H9 (cell line): ENCODE measurements at places on chromosomes 13 and 19.

DNA sequence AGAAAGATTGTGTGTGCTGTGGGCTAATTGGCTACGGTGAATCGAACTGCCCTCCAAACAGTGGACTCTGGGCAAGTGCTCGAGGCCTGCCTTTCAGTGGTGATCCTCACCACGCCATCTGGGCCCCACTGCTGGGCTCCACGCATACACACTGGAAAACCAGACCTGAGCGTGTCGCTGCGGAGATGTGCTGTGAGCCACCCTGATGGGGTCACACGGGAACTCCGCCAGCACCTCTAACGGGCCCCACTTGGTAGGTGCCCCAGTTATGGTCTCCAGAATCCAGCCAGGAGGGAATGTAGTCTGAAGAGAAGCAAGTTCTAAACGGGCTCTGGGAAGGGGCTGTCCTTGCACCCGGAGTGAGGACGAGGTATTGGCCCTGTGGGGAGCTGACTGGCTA lies 39.3 kb downstream of the C13orf46 start:
- no peak for DNase-seq

- no peak for DNase-seq
Measured at GRCh38 chr19:58361900-58362271, 665 bp downstream of the ZNF497 start.

- peak; percentile 87 for DNase-seq
Measured at GRCh38 chr19:46049597-46049996, 8.8 kb upstream of the IGFL4 start.

DNA sequence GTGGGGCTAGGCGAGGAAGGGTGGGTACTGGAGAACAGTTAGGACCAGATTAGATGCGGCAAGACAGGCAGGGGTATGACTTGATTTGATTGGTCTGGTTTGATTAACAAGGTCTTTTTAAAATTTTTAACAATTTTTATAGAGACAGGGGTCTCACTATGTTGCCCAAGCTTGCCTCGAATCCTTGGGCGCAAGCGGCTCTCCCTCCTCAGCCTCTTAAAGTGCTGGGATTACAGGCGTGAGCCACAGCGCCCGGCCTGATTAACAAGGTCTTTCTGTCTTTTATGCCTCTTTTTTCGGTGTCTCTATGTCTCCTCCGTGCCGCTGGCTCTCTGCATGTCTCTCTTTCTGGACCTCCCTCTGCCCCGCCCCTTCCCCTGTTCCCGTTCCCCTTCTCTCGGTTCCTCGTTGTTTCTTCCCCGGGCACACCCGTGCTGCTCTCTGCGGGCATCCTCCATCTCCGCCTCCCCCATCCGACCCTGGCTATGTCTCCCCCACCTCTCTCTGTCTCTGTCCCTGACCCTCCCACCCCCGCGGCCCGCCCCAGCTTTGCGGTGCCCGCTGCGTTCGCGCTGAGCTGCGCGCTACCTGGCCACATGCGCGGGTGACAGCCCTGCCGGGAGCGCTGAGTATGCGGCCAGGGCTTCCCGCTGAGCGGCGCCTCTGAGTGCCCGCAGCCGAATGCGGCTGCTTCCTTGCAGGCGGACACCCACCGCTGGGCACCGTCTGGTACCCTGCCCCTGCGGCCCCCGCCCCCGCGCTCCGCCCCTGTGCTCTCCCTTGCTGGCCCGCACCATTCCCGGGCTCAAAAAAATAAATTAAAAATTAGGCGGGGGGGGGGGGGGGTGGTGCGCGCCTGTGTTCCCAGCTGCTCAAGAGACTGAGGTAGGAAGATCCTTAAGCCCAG lies 8.1 kb upstream of the SDHAF1 start:
- peak; percentile 76 for DNase-seq

DNA sequence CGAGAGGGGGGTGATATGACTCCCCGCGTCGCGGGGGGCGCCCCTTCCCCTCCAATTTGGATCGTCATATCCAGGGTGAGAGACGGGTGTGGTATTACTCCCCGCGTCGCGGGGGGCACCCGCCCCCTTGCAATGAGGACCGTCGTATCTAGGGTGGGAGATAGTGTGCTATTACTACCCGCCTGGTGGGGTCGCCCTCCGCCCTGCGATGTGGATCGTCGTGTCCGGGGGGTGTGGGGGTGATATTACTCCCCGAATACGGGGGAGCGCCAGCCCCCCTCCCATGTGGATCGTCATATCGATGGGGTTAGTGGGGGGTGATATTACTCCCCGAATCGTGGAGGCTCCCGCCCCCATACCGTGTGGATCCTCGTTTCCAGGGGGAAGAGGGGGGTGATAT lies 29.2 kb upstream of the RGCC start:
- DNase-seq: peak; percentile 40

DNA sequence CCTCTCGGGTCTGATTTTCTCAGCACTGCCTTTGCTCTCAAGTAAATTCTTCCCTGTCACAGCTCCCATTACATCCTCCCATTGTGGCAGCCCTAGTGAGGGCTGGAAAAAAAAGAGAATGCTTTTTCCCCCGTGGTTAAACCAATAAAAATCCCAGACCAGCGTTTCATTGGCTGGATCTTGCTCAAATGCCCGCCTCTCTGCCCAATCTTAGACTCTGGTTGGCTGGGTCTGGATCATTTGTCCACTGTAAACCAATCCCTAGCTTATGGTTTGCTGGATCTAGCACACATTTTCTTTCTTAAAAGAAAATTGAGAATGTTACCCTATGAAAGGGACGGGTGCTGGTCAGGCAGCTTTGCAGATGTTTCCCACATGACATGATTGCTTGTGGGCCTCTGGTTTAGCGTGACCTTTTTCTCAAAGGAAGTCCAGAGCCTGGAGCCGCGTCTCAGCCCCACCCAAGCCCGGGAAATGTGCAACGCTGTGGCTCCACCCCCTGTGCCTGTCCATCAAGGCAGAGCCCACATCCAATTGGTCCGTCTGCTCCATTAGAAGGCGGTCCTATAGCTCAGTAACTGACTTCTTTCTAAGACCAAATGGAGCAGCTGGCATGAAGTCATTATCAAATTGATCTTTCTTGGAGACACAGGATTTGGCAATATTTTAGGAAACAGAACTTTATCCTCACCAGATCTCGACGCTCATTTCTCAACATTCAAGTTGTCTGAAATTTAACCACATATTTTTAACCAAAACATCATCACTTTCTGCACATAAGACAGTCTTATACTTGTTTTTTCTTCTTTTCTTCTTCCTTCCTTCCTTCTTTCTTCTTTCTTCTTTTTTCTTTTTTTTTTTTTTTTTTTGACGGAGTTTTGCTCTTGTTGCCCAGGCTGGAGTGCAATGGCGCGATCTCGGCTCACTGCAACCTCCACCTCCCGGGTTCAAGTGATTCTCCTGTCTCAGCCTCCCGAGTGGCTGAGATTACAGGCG lies 2.6 kb upstream of the MCEMP1 start:
- DNase-seq: peak; percentile 75

DNA sequence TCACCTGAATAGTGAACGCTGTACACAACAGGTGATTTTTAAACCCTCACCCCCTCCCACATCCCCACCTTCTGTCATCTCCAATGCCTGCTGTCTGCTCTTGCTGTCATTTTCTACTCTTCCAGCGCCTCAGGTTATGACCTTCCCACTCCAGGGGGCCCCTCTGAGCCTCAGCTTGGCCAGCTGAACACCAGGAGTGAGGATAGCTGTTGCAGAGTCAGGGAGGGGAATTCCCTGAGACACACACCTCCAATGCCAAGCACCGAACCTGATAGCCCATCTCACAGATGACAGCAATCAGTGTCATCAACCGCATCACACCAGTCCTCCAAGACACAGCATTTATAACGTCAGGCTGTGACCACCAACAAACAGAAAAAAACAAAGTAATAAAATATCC lies 193.5 kb downstream of the ZNF536 start:
- DNase-seq: no peak

DNA sequence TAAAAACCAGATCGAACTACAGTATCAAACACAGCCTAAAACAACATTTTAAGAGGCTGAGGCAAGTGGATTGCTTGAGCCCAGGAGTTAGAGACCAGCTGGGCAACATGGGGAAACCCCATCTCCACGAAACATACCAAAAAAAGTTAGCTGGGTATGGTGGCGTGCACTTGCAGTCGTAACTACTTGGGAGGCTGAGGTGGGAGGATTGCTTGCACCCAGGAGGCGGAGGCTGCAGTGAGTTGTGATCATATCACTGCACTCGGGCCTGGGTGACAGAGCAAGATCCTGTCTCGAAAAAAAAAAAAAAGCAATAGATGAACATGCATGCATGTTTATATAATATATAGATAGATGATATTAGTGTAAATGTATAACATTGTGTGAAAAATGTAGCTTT lies 5.2 kb upstream of the MRPS31 start:
- DNase-seq: no peak

DNA sequence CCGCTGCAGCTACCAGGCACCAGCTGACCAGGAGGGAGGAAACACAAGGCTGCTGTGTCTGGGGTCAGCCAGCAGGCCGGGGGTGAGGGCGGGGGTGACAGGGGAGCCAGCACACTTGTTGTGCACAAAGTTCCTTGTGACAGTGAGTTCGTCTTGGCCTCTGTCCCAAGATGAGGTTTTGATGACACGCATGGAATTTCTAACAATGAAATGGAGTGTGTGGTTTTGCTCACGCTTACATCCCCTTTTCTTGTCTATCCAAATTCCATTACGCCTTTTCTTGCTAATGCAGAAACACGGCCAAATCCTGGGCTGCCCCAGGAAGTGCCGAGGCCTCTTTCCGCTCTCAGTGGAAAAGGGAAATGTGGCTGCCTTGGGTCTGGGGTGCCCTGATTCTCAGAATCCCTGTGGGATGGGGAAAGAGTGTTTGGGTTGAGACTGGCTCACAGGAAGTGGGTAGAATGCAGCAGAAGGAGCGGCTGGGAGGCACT lies 73.8 kb downstream of the GADD45B start:
- no peak for DNase-seq

- no peak for DNase-seq
Measured at GRCh38 chr13:79660361-79660760, 179.4 kb downstream of the NDFIP2 start.

DNA sequence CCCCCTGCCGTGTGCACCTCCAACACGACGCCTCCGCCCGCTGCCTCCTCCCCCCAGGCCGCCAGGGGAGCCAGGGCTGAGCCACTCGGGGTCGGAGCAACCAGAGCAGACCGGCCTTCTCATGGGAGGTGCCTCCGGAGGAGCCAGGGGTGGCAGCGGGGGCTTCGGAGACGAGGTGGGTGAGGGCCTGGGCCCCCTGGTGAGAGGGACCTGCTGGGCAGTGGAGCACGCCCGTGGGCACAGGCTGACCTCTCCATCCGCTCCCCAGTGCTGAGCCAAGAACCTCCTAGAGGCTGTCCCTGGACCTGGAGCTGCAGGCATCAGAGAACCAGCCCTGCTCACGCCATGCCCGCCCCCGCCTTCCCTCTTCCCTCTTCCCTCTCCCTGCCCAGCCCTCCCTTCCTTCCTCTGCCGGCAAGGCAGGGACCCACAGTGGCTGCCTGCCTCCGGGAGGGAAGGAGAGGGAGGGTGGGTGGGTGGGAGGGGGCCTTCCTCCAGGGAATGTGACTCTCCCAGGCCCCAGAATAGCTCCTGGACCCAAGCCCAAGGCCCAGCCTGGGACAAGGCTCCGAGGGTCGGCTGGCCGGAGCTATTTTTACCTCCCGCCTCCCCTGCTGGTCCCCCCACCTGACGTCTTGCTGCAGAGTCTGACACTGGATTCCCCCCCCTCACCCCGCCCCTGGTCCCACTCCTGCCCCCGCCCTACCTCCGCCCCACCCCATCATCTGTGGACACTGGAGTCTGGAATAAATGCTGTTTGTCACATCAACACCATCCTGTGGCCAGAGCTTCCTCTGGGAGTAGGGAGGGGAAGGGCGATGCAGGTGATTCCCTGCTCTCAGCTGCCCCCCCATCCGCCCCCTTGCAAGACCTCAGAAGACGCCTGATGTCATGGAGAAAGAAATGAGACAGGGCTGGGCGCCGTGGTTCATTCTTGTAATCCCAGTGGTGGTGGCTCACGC lies 12.0 kb downstream of the BCAM start:
- no peak for DNase-seq

GRCh38 chr13:75812751-75813181 lies 176.6 kb downstream of the LMO7 start:
- DNase-seq: no peak

- DNase-seq: no peak
Measured at GRCh38 chr13:44449999-44450821, 76.6 kb downstream of the SERP2 start.

DNA sequence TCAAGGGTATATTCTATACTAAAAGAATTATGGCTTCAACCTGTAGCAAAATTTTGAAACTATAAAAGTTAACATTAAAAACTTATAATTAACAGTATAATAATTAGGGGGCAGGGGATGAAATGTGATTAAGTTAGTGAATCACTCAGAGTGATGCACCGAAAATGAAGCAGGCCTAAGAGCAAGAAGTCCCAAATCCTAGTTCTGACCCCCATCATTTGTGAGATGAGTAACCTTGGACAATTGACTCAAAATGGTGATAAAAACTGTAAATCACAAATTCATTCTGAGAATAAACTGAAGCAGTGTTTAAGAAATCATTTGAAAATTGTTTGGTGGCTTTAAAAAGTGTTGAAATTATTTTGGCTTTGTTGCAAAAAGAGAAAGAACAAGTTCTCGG lies 56.8 kb downstream of the KLF12 start:
- DNase-seq: no peak

DNA sequence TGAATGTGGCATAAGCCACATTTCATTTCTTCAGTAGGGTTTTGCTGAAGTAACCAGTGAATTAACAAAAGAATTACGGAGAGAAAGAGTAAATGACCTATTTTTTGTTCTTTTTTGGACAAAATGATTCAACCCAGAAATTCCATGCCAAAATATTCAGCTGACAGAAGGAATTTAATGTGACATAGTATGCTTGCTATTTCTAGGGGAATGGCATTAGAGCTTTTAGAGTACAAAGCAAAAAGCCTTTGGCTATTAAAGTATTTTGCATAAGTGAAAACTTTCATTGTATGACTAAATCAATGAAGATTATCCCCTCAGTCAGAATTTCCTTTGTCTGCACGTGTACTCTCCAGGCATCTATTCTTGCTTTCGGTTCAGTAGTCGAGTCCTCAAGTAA lies 465.3 kb downstream of the COG6 start:
- no peak for DNase-seq

DNA sequence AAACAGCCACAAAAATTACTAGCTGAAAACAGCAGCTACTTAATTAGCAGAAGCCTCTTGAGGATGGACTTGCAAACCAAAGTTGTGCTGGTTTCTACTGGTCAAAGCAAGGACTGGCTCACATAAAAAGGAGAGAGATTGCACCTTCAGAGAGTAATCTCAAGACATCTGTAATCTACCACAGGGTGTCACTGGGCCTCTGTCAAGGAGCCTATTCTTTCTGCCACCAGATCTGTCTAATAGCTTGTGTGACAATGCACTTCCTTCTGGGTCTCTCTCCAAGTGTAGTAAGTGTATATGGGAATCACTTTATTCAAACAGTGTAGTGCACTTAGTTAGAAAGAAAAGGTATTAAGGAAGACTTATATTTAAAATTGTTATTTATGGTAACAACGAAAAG lies 24.4 kb upstream of the ZNF561 start:
- DNase-seq: no peak

GRCh38 chr19:16378291-16378889 lies 53.8 kb downstream of the KLF2 start:
- DNase-seq: no peak

GRCh38 chr19:45768984-45769782 lies at the start of gene SIX5:
Gene SIX5 (minus strand): TSS chr19:45769252. CDS start chr19:45768844, 408 bp downstream.
- peak; percentile 99 for DNase-seq

GRCh38 chr13:25501231-25501630 lies 129.5 kb downstream of the ATP8A2 start:
- DNase-seq: no peak
